ENCODE measurements at places on chromosomes 13 and 19.
A peak's percentile ranks its signal among the peaks of the same experiment; 100 is the strongest.

DNA sequence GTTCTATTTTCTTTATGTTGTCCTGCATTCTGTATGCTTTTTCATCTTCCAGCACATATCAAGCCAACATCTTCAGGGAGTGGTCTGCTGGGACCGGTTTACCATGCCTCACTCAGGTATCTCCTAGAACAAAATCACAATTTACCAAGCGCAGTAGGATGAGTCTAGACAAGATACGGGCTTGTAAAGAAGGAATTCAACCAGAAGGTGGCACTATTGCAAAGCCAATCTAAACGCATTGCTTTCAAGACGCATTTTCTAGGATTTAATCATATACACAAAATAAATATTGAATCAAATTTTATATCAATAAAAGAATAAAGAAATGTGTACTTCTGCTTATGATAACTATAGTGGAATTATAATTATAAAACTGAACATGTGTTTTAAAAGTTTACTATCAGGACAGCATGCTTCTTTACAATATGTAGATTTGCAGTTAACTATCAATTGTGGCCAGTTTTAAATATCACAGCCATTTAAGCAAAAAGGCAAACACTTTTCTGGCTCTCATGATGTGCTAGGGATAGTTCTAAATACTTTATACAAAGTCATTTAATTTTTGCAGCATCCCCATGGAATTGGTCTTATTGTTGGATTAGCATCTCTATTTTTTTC, 16.1 kb upstream of the TPP2 start:
- no peak for DNase-seq

DNA sequence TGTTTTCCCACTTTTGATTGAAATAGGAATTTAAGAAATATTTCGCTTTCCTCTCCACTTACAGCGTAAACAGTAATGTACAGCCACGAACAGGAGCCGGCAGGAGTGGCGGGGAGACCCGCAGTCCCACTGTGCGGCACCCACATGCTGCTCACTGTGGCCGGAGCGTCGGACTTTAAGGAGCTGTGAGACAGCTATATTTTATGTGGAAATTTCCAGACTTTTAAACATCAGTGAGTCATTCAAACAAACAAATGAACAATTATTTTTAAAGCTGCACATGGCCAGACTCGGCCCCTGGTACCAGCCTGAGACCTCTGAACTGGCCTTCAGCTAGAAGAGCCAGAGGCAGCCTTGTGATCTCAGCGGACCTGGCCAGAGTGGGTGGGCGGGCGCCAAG, 52.5 kb downstream of the CRYL1 start:
- no peak for DNase-seq

GRCh38 chr13:97948041-97948440, 5.4 kb upstream of the IPO5 start:
- no peak for DNase-seq

GRCh38 chr19:12095111-12095790, 30.7 kb downstream of the ZNF844 start:
- no peak for DNase-seq

- no peak for DNase-seq
Observed at GRCh38 chr13:74555651-74556420, 421.6 kb upstream of the KLF12 start.

- DNase-seq, result no peak
Observed at GRCh38 chr13:110269509-110270185, 37.3 kb downstream of the COL4A1 start.

DNA sequence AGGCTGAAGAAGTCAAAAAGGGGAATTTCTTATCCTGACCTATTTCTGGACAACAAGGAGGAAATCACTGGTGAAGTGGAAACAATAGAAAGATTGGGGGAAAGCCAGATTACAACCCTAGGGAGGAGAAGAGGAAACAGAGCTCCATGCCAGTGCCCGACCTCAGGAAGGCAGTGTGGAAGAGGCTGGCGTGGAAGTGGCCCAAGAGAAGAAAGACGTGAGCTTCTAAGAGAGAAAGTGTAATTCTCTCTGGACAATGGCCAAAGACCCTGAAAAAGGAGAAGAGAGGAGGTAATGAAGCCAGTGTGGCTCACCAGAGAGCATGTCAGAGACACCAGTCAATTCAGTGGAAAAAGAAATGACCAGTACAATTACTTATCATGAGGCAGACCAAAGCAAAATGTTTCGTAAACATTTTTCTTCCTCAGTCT, 52.6 kb upstream of the URAD start:
- no peak for DNase-seq

GRCh38 chr13:43864921-43865320, 14.6 kb downstream of the CCDC122 start:
- DNase-seq, result no peak

- no peak for DNase-seq
Observed at GRCh38 chr19:47505506-47505905, 9.4 kb downstream of the NAPA start.

DNA sequence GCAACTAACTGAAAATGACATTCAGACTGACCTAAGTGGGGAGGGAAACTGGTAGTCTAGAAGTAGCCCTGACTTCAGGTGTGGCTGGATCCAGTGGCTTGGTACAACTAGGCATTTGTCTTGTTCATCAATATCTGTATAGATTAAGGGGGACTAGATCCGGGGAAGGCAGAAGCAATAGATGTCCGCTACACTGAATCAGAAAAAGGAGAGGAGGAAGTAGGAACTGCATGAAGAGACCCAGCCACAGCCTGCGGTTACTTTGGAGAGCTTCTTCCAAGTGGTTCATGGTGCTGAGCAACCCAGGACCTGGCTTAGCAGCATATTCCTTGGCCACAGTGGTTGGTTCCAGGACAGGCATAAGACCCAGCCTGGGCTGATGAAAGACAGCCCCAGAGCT, 9.9 kb upstream of the PRODH2 start:
- DNase-seq, result no peak

- DNase-seq, result no peak
Observed at GRCh38 chr19:1619094-1619439, 13.8 kb upstream of the UQCR11 start.

- DNase-seq, result no peak
Observed at GRCh38 chr13:19573120-19573716, 11.9 kb upstream of the TPTE2 start.

GRCh38 chr19:38047641-38048040, 140.6 kb downstream of the SIPA1L3 start:
- no peak for DNase-seq

GRCh38 chr19:30001791-30002190, 59.8 kb downstream of the URI1 start:
- no peak for DNase-seq

GRCh38 chr13:101681834-101682233, 229.4 kb downstream of the ITGBL1 start:
- no peak for DNase-seq

GRCh38 chr19:18057557-18057956, 29.2 kb downstream of the IL12RB1 start:
- DNase-seq, result peak; percentile 40

GRCh38 chr19:7254590-7254989, 39.6 kb downstream of the INSR start:
- no peak for DNase-seq

GRCh38 chr19:50175924-50176323, 12.8 kb upstream of the IZUMO2 start:
- DNase-seq, result no peak

DNA sequence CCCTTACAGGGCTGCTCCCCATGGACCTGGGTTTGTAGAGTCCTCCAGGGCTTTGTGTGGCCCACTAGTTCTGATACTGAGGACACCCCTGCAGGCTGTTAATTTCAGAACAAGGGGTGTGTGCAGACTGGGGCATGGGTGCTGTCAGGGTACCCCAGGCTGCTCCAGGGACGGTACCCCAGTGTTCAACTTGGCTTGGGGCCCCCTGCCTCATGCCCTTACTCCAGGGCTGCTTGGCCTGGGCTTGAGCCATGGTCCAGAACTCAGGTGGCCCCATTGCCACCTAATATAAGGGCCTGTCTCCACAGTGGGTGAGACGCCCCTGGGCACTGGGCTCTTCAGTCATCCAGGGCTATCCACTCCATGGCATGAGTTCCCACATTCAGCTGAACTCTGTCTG, 1417.6 kb downstream of the UQCRFS1 start:
- no peak for DNase-seq

GRCh38 chr19:30385666-30386065, 13.5 kb downstream of the ZNF536 start:
- DNase-seq, result no peak

DNA sequence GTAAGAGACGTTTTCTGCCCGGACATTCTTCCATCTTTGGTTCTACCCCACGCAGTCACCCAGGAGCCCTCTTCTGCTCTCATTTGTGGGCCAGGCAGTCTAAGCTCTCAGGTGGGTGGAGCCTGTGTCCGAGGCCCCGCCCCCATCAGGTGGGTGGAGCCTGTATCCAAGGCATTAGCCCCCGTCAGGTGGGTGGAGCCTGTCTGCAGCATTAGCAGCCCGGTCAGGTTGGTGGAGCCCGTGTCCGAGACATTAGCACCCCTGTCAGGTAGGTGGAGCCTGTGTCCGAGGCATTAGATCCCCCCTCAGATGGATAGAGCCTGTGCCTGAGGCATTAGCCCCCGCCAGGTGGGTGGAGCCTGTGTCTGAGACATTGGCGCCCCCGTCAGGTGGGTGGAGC, 45.5 kb upstream of the C13orf46 start:
- no peak for DNase-seq

DNA sequence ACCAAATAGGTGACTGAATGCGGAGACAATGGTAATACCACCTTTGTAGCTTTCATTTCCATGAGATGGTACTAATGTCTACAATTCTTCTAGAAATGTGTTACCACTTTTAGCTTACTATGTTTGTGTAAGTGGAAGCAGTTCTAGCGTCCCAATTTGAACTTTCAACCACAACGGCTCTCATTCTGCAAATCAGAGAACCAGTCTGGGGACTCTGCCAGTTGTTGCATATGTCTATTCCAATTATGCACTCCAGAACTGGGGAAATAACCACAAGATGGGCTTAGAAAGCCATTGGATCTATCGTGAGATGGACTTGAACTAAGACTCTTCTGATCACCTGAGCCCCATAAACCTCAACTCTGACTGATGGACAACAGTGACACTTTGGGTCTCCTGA, 862.3 kb downstream of the SLITRK1 start:
- no peak for DNase-seq

DNA sequence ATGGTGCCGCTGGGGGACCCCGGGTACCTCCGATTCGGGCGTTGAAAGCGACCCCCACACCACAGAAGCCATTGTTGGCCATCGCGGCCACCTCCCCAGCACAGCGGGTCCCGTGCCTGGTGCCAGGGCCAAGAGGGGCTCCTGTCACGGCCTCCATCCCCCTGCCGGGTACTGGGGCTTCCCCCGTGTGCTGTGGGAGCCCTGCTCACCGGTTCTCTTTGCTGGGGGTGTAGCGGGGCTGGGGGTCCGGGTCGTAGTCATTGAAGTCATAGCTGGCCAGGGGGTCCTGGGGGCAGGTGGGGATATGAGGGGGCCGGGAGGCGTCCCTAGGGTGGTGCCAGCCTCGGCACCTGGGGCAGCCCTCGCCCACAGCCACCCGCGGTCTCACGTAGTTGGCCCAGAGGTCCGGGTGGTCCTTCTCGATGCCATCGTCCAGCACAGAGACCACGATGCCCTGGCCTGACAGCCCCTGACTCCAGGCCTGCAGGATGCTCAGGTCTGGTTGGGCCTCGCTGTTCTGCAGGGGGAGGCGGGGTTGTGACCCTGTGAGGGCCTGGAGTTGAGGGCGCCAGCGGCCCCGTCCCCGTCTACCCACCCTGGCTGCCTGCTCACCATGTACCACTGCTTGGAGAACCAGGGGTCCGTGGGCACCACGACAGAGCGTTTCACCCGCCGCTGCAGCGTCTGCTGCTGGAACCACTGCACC, 2.4 kb downstream of the PCSK4 start:
- DNase-seq, result no peak

- no peak for DNase-seq
Observed at GRCh38 chr13:106916329-106916976, 348.5 kb upstream of the ARGLU1 start.

All from femur (tissue), 1 donor.